ENCODE measurements at places on chromosomes 7 and 10.

DNA sequence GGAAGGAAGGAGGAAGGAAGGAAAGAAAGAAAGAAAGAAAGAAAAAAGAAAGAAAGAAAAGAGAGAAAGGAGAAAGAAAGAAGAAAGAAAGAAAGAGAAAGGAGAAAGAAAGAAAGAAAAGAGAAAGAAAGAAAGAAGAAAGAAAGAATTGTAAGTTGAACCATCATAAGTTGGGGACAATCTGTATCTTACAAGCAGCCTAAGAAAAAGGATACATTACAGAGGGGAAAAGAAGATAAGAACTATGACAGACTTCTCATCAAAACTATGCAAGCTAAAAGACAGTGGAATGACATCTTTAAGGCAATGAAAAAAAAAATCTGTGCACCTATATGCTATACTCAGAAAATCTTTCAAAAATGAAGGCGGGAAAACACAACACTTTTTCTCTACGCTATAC lies 50.3 kb upstream of the SP4 start:
- DNase-seq: peak; percentile 63

- no peak for DNase-seq
Measured at GRCh38 chr10:86055928-86056327, 310.7 kb downstream of the GRID1 start.

GRCh38 chr10:72692994-72693781 lies 1.2 kb downstream of the MCU start:
- peak; percentile 55 for DNase-seq

- no peak for DNase-seq
Measured at GRCh38 chr10:103139803-103140202, 53.3 kb downstream of the NT5C2 start.

DNA sequence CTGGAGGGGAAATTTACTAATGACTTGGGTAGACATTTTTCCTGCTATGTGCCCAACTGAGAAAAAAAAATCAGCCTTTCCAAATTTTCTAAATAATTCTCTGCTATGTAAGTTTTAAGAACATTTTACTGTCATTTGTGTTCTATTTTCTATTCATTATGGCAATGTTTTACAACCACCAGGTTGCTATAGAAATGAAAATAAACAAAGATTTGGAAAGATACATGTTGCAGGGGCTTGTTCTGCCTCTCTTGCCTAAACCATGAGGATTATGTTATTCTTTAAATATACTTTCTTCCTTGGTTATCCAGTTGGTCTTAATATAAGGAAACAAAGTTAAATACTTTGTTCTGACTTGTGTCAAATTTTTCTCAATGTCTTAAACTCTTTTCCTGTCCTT lies 257.2 kb downstream of the TWIST1 start:
- DNase-seq: no peak

DNA sequence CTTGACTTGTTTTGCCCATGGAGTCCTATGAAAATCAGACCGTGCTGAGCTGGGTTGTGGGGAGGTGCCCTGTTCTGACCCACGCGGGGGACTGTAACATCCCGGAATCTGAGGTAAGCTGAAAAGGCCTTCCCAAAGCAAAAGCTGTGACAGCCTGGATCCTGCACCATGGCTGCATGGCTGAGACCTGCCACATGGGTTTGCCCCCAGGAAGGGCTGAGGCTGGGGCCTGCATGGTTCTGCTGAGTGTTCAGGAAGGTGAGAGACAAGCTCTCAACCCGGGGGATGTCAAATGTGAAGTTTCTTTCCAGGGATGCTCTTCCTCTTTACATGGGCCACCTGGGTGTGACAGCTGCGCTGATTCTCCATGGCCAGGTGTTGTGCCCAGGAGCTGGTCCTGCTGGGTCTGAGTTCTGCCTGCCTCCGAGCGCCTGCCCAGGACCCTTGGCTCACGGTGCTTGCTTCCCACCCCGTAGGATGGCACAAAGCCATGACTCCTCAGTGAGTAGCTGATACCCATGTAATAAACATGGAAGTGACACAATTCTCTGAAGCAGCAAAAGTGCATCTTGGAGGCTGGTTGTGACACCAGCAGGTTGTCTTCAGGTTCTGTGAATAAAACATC lies 58.3 kb downstream of the VIPR2 start:
- no peak for DNase-seq

GRCh38 chr10:88386204-88386788 lies 196.8 kb downstream of the RNLS start:
- peak; percentile 68 for DNase-seq

DNA sequence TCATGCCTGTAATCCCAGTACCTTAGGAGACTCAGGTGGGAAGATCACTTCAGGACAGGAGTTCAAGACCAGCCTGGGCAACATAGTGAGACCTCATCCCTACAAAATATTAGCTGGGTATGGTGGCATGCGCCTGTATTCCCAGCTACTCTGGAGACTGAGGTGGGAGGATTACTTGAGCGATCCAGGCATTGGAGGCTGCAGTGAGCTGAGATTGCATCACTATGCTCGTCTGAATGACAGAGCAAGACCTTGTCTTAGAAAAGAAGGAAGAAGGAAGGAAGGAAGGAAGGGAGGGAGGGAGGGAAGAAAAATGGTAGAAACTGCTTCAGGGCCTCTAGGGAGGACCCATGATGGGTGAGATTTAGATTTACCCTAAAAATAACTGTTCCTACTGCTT lies 112.3 kb downstream of the SPDYE5 start:
- no peak for DNase-seq

GRCh38 chr10:127851661-127852194 lies 41.0 kb downstream of the CLRN3 start:
- DNase-seq: no peak

DNA sequence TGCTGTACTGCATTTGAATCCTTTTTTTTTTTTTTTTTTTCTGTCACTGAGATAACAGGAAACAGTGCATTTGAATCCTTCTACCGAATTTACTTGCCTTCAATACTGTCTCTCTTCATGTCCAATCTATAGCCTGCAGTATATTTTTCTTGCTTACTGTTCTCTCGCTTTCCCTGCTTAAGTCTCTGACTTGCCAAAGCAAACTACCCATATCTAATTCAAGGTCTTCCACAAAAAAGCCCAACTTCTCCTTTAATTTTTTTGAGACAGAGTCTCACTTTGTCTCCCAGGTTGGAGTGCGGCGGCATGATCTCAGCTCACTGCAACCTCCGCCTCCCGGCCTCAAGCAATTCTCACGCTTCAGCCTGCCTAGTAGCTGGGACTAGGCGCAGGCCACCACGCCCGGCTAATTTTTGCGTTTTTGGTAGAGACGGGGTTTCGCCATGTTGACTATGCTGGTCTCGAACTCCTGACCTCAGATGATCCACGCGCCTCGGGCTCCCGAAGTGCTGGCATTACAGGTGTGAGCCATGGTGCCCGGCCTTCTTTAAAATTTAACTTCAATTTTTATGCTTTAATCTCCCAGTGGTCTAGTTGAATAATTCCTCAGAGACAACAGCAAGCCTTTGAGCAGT lies 882 bp downstream of the PDCD11 start:
- DNase-seq: peak; percentile 27

DNA sequence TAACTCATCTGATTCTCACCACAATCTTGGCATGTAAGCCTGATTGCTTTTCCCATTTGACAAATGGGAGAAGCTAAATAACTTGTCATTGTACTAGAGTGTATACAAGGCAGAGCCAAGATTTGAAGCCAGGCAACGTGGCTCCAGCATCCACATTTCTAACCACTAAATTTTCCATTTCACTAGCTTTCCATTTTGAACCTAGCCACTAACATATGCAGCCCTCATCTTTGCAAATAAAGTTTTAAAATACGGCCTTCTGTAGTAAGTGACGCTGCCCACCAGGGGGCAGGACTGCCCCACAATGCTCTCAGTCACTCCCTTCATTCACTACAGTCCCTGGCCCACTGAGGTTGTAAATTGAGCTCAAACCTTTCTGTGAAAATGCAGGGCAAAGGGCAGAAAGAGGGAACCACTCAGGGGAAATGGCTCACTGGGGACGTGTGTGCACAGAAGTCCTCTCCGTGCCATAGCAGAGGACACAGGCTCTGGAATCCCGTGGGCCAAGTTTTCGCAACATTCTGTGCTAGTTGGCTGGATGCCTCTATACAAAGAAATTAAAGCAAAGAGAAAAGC lies 315.7 kb downstream of the TNS3 start:
- peak; percentile 82 for DNase-seq

- DNase-seq: peak; percentile 74
Measured at GRCh38 chr7:99707096-99707495, 27.3 kb upstream of the CYP3A5 start.

DNA sequence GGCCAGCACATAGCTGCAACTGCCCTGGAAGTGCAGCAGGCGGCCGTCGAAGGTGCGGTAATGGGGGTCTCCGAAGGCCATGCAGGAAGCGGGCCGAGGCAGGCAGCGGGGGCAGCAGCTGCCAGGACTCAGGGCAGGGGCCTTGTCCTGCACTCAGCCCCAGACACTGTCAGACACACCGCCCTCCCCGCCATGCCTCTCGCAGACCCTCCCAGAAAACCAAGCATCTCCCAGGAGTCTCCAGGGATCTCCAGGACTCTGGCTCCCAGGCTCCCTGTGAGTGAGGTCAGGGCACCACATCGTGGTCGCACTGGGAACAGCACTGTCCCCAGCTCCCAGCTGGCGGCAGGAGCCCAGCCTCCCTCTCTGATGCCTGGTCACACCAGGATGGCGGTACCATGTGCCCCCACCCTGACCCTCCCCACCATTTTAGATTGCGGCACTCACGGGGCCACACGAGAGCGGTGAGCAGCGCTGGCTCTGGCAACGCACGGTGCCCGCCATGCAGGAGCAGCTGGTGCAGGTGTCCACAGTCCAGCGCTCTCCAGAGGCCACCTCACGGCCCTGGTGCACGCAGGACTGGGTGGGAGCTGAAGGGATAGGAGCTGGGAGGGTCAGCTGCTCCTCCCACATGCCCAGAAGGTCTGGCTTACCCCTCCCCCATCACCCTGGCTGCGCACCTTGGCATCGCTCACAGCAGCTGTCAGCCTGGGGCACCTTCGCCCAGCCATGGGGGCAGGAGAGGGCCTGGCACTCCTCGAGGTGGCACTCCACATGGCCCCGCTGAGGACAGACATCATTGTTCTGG lies 17.5 kb downstream of the ATP6V1F start:
- DNase-seq: peak; percentile 93

GRCh38 chr7:155256761-155257481 lies 40.8 kb upstream of the INSIG1 start:
- DNase-seq: no peak

DNA sequence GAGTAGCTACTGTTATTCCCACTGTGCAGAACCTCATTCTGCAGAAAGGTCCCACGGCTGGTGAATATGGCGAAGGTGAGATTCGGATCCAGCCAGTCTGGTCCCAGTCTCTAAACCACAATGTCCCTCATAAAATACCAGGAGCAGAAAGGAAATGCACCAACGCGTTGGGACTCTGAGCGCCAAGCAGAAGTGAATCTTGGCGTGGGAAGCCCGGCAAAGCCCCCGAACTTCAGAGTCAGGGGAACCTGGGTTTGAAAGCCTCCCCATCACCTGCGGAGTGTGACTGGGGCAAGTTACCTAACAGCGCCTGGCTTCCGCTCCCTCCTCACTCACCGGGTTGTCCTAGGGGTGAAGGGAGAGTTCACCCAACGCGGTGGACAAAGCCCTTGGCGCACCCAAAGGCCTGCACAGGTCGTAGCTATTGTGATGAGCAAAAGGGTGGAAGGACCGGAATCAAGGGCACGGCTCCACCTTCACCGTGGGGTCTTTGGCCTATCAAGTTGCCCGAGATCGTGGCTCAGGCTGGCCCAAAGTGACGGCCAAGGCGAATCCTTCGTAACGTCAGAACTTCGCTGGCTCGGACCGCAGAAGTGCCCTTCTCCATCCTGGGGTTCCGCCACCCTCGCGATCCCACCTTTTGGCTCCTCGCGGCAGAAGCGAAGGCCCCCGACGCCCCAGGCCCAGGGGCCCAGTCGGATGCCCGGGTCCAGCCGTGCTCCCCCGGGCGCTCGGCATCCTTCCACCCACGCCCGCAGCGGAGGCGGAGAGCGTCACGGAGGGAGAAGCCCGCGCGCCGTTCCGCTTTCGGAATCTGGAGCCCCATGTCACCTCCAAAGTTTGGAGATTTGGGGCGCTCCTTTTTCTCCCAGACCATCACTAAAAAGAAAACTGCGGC lies 811 bp downstream of the RGS10 start:
- peak; percentile 14 for DNase-seq

DNA sequence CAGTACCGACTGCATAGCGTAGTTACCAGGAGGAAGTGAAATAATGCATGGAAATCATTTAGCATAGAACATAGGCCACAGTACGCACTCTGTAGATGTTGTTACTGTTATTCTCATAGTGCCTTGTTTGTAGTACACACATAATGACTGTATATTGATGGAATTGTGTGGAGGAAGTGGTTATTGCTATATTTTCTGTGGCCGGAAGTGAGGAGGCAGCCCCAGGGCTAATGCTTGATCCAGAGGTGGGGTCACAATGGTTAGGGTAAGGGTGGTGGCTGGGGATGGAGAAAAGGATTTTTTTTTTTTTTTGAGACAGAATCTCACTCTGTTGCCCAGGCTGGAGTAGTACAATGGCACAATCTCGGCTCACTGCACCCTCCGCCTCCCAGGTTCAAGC lies 4.5 kb upstream of the MGAM start:
- DNase-seq: no peak

- no peak for DNase-seq
Measured at GRCh38 chr10:23038172-23038571, 57.2 kb upstream of the MSRB2 start.

DNA sequence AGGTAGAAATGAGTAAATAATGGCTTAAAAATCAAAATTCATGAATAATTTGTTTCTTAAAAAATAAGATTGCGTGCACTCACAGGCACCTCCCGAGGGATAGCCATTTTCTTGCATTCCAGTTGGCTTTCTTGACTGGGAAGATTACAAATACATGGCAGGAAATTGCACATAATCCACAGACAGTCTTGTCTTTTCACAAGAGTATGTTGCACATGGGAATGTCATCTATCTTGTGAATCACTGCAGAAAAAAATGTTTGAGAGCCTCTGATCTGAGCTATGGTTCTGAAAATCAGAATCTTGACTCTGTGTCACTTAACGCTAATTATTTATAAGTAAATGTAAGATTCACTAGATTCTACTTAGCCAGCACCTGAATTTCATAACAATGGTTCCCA lies 74.1 kb upstream of the PRKG1 start:
- DNase-seq: no peak

GRCh38 chr10:129253161-129253864 lies 213.7 kb upstream of the MGMT start:
- no peak for DNase-seq

DNA sequence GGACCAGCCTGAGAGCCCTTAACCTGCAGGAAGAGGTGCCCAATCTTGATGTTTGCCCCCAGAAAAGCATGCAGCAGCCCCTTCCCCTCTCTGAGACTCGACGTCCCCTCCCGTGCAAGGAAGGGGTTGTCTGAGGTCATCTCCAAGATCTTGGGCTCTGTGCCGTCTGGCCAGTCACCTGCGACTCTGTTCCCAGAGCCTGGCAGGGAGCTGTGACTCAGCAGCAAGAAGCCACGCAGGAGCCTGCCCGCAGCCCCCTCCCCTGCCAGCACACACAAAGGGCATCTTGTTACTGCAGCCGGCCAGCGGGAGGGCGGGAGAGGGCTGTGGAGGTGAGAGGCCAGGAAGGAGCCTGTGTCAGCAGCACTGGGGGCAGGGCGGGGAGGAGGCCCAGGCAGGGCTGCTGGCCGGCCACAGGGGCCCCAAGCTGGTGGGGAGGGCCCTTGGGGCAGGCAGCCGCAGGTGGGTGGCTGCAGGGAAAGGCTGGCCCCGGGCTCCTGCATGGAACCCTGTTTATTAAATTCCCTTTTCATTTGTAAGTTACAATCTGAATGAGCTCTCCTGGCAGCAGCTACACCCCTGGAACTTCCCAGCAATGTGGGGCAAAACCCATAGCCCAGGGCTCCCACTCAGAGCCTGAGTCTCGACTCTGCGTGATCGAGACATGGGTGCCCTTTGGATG lies 103.7 kb upstream of the ZMIZ1 start:
- peak; percentile 89 for DNase-seq

Data from DMS53 (cell line).